Stimulated activated CD4-positive, alpha-beta T cell treated with anti-CD3 and anti-CD28 coated beads, Interleukin-1b, Interleukin-23, amount 100 ng/mL, for 1 hour (primary cell): ENCODE measurements at places on chromosomes 3 and 15.

- no peak for DNase-seq
These were observed 182.1 kb downstream of the CLSTN2 start for GRCh38 chr3:140117096-140117526.

DNA sequence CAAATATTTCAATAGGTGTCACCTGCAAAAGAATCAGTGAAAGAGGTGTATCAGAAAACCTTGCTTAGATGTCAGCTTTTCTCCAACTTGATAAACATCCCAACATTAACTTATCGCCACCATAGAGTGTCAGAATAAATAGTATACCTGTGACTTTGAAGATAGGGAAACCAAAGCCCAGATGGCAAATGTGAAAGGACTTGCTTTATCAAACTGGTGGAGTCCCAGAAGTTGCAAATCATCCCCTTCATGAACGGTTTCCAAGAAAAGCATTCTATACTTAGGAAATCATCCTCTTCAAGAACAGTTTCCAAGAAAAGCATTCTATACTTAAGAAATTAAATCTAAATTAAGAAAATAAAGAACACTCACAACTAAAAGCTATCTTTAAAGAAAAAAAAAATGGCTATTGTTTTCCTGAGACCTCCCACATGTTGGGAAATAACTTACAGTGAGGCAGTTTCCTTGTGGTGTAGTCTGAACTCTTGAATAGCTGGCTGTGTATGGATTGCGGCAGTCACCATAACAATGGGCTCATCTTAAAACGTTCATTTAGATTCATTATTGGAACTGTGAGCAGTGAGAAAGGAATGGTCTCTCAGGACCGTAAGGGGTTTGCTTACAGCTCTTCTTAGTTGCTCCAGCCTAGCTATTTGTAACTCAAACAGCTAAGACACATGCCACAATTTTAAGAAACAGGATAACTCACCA, 56.5 kb downstream of the GHSR start:
- DNase-seq: no peak

DNA sequence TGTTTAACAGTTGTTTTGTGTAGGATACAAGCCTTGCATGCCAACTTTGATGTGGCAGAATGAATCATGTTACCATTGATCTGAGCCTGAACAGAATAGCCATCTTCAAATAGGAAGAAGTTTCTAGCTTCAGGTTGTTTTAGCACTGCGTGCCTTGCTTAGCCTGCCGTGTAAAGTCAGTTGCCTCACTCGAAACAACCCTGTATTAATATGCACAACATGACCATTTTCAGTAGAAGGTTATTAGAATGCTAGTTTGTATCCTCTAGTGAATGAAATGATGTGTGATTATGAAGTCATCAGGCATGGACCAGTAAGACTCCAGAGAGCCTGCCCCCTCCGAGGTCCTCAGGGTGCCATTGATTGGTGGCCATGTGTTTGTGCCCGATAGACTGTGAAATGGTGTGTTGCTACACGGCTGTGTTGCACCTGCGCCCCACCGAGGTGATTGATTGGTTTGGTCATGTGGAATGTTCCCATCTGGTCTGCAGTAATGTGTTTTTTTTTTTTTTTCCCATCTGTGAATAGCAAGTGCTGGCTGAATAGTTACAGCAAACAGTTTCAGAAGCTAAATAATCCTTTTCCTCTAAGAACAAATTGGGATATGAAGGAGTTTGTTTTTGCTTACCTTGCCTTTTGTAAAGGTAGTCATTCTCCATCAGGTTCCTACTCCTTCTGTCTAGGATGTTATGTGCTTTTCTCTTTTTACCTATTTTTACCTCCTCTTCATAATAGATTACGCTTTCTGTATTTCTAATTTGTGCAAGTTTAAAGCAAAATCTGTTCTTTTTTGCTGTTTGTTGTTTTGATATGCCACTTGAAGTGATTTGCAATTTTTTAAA, 214.9 kb downstream of the TCF12 start:
- no peak for DNase-seq

DNA sequence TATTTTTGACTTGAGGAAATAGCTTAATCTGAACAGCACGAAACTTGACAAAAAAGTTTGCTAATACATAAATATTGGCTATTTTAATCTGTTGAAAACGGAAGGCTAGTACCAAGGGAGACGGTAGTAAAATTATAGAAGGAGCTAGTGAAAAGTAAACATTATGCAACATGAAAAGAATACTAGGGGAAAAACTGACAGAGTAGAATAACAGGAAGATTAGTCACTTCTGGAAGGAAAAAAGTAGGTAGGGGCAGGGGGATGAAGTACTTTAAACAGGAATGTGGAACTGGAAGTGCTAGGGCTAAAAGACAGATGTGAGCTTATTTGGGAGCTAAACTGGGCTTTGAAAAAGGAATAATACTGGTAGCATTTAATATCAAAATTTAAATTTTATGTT, 60.1 kb downstream of the MBNL1 start:
- DNase-seq: no peak

DNA sequence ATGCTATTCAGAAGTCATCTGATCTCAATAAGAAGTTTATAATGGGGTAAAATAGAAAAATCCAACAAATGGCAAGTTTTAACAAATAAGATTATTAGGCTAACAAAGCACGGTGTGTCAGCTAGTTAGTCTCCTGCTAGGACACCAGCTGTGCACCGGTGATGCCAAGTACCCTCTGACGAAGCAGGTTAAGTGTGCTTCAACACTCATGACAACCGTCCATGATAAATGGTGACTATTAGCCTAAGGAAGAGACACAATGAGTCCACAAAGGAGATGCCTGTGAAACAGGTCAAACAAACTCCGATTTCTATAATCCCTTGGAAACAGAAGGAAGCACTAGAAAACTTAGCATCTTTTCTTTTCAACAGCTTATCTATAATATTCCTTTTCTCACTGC, 36.5 kb downstream of the ATP13A3 start:
- no peak for DNase-seq

GRCh38 chr3:87246662-87247429, 19.7 kb downstream of the CHMP2B start:
- no peak for DNase-seq

- no peak for DNase-seq
These were observed 56.7 kb upstream of the MYRIP start for GRCh38 chr3:39752751-39753150.

GRCh38 chr3:123419181-123419849, 29.6 kb downstream of the ADCY5 start:
- no peak for DNase-seq

DNA sequence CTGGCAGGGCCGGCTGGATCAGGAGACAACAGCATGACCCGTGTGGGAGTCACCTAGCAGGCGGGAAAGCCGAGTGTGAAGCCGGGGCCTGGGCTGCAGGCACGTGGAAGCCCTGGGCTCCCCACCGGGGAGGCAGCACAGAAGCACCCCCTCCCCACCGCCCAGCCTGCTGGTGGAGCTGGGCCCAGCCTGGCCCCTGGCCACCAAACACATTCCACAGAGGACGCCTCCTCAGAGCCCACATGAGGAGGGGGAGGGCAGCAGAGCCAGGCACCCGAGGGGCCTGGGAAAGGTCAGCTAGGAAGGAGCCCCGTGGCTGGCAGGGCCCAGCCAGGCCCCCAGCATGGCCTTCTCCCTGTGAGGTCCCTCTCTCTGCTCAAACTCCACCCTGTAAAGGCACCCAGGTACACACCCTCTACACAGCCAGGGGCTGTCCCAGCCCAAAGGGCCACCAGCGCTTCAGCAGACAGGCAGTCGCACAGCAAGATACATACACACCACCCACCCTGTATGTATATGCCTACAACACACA, 4.5 kb downstream of the PLXNB1 start:
- DNase-seq: no peak

DNA sequence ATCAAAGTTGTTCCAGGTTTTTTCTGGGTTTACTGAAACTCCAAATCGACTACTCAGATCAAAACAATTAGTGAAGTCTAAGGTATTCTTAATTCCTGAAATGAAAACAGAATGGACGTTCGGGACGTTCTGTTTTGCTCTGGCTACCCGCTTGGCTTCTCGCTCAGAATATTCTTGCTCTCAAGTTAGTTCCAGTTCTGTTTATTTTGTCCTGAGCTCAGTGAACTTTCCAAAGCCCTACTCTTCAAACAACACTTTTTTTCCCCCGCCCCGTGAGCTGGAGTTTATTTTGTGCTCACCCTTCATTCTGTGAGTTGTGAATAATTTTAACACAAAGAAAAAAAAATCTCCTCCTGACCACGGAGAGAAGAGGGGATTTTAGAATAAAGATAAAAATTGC, 72.6 kb downstream of the SAMMSON start:
- DNase-seq: no peak

DNA sequence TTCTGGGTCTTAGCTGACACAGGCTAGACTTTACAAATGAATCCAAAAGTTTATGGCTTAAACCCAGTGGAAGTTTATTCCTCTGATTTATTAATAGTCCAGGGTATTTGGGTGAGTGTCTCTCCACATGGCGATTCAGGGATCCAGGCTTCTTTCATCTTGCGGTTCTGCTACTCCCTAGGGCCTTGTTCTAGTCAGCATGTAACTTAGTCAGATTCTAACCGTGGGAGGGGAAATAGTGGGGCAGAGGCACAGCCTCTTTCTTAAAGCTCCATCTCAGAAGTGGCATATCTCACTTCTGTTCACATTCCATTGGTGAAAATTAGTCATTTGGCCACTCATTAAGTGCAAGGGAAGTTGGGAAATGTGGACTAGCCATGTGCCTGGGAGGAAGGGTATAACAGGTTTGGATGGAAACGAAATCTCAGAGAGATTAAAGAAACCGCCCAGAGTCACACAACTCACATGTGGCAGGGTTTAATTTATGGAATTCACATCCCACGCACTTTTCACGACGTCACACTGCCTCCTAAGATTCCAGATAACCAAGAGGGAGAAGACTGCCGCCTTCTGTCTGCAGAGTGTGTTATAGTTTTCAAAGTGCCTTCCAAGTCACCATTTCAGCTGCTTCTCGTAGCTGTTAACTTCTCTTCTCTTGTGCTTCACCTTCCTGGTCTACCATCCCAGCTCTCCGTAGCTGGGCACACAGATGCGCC, 11.4 kb upstream of the RASGRF1 start:
- no peak for DNase-seq

- DNase-seq: no peak
These were observed 71.5 kb downstream of the FOXP1 start for GRCh38 chr3:71512000-71512399.

- DNase-seq: no peak
These were observed 630.5 kb upstream of the LMCD1 start for GRCh38 chr3:7871003-7871560.

DNA sequence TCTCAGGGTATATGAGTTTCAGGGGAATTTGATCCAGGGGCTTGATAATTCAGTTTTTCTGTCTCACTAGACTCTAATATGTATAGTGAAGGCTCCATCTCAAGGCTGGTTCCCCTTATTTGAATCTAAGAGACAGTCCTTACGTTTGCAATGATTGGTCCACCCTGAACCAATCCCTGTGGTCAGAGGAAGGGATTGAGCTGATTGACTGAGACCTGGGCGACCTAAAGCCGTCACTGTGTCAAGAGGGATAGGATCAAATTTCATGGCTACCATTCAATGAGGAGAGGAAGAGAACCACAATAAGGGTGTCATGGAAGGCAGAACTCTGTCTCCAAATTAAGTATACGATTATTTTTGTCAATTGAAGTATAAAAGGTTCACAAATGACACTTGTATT, 16.3 kb downstream of the NUDT16 start:
- no peak for DNase-seq

GRCh38 chr3:145290010-145290409, 871.0 kb downstream of the PLOD2 start:
- no peak for DNase-seq

- no peak for DNase-seq
These were observed 31.3 kb upstream of the PEX5L start for GRCh38 chr3:180068023-180068422.

- DNase-seq: no peak
These were observed 108.5 kb downstream of the SAMMSON start for GRCh38 chr3:70108072-70108471.

GRCh38 chr3:141431411-141432378, 55.1 kb upstream of the RASA2 start:
- DNase-seq: no peak

GRCh38 chr15:36499412-36500389, 79.7 kb upstream of the CDIN1 start:
- DNase-seq: no peak

DNA sequence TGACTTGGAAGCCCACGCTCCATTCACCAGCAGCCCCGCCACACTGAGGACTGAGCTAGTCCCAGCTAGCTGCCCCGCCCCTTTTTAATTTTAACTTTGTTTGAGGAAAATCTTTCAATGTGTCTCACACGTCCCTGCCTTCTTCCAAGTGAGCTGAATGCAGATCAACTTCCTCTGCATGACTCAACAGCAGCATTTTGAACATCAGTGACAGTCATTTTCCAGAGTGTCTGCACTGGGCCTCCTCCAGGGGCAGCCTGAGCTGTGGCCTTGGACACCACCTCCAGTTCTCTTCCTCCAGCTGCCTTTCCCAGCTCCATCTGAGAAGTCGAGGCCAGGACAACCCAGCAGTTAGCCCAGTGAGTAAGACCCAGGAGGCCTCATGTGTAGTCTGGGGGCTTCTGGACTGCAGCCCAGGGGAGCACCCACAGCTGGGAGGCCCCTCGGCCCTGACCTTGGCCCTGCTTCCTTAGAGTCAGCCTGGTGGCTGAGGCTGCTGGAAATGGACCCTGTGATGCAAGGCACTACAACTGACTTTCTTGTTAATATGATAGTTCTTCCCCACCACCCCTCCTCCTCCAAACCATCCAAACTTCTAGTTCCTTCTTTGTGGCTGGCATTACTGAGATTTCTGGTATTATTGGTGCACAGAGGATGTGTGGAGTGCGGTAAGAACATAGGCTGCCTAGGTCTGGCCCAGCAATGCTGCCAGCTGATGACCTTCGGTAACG, 21.4 kb upstream of the ESYT3 start:
- DNase-seq: no peak

- DNase-seq: no peak
These were observed 93.7 kb downstream of the RAD18 start for GRCh38 chr3:8869613-8870012.

DNA sequence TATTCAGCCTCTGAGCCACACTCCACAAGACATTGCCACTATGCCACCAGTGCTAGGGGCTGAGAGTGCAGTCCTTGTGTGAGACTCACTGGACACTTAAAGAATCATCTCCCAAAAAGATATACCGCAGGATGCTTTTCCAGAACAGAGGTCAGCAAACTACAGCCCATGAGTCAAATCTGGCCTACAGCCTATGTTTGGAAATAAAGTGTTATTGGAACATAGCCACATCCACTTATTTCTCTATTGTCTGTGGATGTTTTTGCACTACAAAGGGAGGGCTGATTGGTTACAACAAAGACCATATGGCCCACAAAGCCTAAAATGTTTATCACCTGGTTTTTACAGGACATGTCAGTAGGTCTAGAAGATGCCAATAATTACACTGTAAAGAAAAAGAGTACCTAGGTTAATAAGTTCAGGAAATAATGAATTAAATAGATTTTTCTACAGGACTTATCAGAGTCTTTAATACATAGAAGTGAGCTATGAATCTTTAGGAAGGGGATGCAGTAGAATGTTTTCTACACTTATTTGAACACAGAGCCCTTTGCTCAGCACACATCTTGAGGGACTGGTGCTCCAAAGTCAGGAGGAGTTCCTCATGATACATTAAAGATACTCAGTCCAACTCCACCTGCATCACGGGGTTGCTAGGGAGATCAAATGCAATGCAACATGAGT, 26.3 kb downstream of the SRGAP3 start:
- DNase-seq: no peak
